ENCODE measurements at places on chromosomes 7 and 10. TPM values are rescaled to one million over a fixed set of nuclear protein-coding genes. Genes with fewer than 3 reads are reported as not detected.

Gene C10orf143
- polyA plus RNA-seq: 11.6 TPM

Gene ARL4A
- polyA plus RNA-seq: 22.3 TPM

Gene HOXA6
- polyA plus RNA-seq: not detected

Gene ABCF2
- polyA plus RNA-seq: 21.1 TPM

DNA sequence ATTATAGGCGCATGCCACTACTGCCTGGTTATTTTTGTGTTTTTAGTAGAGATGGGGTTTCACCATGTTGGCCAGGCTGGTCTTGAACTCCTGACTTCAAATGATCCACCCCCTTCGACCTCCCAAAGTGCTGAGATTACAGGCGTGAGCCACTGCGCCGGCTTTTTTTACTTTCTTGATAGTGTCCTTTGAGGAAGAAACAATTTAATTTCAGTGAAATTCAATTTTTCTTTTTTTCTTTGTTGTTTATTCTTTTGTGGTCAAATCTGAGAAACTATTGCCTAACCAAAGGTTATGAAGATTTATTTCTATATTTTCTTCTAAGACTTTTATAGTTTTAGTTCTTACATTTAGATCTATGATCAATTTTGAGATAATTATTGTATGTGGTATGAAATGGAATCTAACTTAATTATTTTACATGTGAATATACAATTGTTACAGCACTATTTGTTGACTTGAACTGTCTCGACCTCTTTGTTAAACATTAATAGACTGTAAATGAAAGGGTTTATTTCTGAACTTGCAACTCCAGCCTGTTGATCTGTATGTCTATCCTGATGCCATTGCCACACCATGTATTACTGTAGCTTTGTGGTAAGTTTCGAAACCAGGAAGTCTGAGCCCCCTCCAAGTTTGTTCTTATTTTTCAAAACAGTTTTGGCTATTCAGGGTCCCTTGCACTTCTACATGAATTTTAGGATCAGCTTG, 19.8 kb upstream of the RASSF4 start:
- H3K4me1 ChIP-seq: peaks cover 58% of the 10 kb centered on the region
- H3K4me3 ChIP-seq: no peak overlapping the region
- DNase-seq: peak; percentile 72
- peak overlapping the region; percentile 65 for H3K27ac ChIP-seq

DNA sequence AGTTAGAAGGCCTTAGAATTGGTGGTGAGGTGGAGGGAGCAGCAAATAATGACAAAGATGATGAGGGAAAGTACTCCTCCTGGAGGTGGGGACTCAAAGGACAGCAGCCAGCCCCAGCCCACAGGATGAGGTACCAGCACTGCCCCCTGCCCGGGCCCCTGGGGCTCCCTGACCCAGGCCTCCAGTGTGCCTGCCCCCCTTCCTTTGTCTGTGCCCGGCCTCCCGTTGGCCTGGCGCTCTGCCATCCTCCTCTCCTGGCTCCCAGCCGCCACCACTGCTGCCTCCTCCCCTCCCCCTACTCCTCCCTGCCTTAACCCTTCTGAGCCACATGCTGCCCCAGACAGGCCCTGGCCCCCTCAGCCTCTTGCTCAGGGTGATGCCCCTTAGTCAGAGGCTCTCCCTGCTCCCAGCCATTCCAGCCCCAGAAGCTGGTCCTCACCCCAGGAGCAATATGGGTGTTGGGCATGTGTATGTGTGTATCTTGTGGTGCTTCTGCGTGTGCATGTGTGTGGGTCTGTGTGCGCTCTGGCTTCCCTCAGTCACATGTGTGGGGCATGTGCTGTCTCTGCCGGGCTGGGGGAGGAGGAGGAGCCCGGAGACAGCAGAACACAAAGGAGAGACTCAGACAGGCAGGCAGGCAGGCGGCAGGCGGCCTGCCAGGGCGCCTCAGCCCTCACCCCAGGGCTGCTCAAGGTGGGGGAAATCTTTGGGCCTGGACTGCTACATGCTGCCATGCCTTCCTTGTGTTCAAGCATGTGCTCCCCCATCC, 2.6 kb downstream of the LDB1 start:
- peaks cover 72% of the 10 kb centered on the region for H3K4me1 ChIP-seq
- no peaks in the 10 kb centered on the region for H3K36me3 ChIP-seq
- no peaks in the 10 kb centered on the region for H3K27me3 ChIP-seq
- no peak overlapping the region for H3K4me3 ChIP-seq
